GM20000 (cell line): ENCODE measurements at places on chromosomes 3 and 15.

DNA sequence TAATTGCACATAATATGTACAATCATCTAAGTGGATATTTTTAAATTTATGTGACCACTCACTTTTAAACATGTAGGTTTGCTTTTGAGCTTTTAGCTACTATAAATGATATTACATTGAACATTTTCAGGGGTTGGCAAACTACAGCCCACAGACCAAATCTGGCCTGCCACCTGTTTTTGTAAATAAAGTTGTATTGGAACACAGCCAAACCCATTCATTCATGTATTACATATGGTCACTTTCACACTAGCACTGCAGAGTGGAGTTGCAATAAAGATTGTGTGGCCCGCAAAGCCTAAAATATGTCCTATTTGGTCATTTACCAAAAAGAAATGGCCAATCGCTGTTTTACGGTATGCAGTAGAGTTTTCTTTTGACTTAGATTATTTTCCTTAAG is 21.2 kb downstream of the CMTM7 start:
- no peak for DNase-seq

DNA sequence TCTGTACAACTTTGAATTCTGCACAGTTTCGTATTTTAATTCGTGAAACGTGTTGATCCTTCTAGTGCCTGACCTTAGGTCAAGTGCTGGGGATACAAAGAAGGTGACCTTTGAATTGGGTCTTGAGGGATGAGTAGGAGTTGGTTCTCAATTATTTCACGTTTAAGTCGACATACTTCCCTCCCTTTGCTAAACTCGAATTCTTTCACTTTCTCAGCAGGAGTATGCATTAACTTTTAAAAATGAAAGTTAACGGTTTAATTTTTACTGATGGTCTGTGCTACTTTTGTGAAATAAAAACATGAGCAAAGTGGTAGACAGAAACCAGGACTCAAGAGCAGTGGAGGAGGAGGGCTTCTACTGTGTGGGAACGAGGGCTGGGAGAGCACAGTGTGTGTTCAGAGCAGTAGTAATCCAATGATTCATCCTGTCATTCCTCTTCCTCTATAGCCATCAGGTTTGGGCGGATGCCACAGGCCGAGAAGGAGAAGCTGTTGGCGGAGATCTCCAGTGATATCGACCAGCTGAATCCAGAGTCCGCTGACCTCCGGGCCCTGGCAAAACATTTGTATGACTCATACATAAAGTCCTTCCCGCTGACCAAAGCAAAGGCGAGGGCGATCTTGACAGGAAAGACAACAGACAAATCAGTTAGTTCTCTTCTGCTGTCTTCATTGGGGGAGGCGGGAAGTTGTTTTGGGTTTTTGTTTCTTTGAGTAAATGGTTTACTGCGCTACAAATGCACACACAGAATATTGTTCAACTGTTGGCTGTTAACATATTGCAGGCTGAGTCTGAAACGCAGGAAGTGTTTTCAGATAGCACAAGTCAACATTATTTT is 78.6 kb upstream of the TSEN2 start:
- no peak for DNase-seq

DNA sequence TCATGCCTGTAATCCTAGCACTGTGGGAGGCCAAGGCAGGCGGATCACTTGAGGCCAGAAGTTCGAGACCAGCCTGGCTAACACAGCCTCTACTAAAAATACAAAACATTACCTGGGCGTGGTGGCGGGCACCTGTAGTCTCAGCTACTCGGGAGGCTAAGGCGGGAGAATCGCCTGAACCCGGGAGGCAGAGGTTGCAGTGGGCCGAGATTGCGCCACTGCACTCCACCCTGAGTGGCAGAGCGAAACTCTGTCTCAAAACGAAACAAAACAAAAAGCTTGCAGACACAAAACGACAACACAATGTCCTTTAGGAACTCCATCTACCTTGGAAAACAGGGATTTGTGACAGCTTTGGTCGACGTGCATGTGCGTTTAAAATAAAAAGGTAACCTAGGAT is 716 bp upstream of the KLHL24 start:
- no peak for DNase-seq

GRCh38 chr3:56899078-56899477 is 97.3 kb upstream of the ARHGEF3 start:
- no peak for DNase-seq

DNA sequence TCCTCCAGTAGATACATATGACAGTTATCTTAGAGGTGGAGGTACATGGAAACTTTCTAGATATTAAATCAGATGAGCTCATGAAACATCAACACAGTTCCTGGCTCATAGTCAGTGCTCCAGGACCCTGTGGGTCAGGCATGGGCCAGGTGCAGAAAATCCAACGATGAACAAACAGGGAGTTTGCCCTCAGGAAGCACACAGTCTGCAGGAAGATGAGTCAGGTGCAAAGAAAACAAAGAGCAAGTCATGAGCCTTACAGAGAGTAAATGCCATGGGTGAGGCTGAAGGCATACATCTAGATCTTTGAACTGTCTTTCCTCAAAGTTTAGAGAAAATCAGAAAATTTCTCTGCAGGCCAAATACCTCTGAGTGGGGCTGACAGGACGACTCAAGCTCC is 184.2 kb upstream of the TPM1 start:
- no peak for DNase-seq

DNA sequence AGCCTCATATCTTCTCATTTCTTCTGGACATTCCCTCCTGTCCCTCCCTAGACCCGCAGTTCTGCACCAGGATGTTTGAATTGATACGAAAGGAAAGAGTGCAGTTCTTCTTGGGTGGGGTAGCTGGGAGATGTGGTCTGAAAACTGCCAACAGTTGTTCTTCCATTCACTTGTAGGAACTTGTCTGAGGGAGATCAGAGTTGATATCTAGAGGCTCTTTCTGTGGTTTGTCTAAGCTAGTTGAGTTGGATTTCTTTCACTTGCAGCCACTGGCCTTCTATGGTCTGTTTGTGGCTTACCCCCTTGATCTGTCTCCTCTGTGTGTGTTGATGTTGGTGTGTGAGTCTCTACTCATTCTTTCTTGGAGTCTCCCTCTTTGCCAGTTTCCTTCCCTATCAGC is 42.5 kb upstream of the PIK3CB start:
- no peak for DNase-seq

DNA sequence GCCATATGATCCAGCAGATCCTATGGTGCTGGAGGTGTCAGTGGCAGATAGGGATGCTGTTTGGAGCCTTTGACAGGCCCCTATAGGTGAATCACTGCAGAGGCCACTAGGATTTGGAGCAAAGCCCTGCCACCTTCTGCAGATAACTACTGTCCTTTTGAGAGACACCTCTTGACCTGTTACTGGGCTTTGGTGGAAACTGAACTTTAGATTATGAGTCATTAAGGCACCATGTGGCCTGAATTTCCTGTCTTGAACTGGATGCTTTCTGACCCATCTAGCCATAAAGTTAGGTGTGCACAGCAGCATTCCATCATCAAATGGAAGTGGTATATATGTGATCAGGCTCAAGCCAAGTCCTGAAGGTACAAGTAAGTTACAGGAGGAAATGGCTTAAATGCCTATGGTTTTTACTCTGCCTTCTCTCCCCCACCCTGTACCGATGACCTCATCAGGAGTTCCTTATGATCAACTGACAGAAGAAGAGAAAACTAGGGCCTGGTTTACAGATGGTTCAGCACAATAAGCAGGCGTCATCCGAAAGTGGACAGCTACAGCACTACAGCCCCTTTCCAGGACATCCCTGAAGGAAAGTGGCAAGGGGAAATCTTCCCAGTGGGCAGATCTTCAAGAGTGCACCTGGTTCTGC is 565.6 kb upstream of the AGTR1 start:
- no peak for DNase-seq

DNA sequence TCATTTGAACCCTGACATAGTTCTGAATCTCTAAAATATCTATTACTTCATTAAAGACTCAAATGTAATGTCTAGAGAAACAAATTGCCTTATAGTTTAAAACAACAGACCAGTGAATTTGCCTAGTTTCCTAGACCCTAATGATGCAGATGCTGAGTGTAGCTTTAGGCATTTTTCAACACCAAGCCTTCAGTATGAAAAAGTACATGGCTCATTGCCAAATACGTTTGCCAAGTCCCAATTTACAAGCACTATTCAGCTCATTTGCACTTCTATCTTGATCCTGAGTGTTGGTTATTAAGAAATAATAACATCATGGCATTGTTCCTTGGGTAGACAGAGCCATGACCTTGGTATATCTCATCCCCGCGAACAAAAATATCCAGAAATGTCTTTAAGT is 46.8 kb downstream of the EOMES start:
- DNase-seq = no peak

- DNase-seq = no peak
These were observed 15.7 kb downstream of the RFT1 start for GRCh38 chr3:53114412-53115074.

DNA sequence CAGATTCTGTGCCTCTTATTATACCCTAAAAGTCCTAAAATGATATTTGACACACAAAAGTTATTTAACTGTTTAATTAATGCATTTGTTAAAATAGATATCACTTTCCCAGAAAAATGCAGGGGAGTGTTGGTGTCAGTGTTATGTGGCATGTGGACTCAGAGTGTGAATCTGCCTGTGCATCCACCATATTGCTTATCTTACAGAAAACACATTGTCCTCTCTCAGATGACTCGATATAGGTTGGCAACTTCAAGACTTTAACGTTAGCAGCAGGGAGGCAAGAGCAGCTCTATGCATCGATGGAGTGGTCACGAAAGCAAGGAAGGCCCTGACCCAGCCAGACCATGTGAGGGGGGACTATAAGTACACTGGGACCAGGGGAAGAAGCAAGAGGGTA is 165.4 kb upstream of the DCBLD2 start:
- no peak for DNase-seq

- no peak for DNase-seq
These were observed 34.9 kb upstream of the POLR2M start for GRCh38 chr15:57671636-57672035.

GRCh38 chr15:22944651-22945050 is 35.5 kb downstream of the CYFIP1 start:
- DNase-seq = no peak

GRCh38 chr3:168517249-168518071 is 421.7 kb upstream of the GOLIM4 start:
- DNase-seq = peak; percentile 8

DNA sequence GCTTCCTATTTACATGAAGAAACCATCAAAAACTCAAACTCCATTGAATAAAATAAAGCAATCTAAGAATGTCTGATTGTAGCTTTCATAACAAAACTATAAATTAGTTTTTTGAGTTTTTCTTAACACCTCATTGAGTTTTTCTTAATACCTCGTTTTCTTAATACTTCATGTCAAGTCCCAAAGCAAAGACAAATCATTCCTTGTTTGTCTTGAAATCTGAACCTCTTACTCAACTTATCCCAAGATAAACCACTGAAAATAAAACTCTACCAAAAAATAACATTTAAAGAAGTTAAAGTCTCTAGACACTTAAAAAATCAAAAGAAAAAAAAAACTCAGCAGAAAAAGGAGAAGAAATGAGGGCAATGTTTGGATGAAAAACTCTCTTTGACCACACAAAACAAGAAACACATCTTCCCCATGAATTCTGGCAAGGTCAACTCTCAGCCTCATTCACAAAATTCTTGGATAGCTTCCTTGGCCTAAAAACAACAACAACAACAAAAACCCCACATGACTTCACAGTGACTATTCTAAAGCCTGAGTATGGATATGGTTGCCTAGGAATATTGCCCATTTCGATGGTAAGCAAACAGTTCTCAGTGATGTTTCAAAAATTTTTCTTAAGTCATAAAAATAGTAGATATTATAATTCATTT is 38.2 kb downstream of the TMCC1 start:
- DNase-seq = no peak

- DNase-seq = no peak
These were observed 46.2 kb upstream of the ADGRG7 start for GRCh38 chr3:100563228-100563627.

DNA sequence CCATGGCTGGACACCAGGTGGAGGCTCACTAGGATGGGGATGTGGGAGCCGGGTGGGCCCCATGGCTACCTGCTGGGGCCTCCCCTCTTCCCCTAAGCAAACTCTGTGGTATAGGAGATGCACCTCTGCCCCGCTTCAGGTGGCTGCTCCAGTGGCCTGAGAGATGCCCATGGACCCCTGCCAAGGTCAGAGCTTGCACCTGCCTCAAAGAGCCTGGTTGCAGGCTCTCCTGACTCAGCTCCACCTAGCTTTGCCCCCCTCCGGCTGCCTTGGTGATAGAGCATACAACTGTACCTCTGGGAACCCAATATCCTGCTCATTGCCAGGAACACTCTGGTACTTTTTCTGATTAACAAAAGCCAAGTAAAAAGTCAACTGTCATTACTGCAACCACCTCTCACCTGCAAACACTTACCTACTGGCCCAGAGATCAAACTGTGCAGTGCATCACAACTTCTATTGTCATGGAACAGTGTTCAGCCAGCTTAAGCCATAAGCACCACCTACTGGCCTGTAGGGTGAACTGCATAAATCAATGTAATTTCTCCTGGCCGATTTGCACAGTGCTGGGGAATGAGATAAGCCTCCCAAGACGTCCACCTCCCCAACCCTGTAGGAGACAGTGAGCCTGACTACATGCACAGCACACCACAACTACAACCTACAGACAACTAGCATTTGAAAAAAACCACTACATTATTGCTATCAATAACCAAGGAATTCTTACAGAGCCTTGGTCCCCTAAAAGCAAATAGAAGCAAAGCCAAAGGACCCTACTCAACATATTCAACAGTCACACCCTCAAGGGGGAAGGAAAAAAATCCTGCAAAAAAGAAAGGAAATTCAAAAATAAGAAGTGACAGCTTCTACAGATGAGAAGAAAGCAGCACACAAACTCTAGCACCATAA is 352.4 kb upstream of the ARHGEF26 start:
- DNase-seq = peak; percentile 53

DNA sequence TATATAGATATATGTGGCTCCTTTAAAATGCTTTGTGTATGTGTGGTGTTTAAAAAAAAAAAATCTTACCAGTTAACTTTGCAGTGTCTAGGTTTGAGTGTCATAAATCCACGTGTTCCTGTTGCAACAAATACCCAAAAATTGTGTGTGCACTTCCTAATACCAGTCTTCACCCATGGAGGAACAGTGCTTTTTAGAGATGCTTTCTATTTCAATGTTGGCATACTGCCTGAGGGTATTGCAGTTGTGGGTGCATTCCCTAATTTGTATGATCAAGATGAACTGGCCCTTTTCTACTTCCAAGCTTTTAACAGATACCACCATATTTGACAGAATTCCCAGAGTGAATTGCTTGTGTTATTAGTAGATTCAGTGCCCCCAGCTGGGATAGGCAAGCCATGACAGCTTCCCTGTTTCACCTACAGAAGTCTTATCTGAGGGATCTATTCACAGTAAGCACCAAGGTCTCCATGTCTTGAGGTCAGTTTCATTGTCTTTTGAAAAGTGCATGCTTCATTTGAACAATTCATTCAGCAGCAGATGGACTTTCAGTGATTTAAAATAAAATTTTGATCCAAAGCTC is 68.9 kb upstream of the GOLGA6B start:
- DNase-seq = no peak

- no peak for DNase-seq
These were observed 83.9 kb upstream of the STT3B start for GRCh38 chr3:31448882-31449243.
